ENCODE measurements at places on chromosomes 16 and 17.

DNA sequence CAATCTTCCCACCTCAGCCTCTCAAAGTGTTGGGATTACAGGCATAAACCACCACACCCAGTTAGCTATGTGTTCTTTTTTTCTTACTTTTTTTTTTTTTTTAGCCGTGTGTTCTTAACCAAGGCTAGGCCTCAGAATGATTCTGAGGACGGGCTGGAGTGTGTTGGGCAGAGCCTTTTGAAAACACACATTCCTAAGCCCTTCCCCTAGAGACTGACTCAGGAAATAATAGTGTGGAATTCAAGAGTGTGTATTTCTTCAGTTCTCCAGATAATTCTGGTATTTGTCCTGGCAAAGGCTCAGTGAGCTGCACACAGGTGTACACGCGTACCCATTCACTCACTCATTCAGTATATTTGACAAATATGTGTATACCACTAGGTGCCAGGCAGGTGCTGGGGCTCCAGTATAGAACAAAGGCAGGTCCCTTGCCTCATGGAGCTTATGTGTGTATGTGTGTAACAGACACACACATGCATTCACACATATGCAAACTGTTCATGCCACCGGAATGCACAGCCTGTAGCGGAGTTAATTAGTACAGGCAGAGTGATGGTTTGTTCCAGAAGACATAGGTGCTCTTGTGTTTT, 19.4 kb upstream of the NFATC3 start:
- H3K36me3 ChIP-seq = no peaks in the 10 kb centered on the region
- H3K4me1 ChIP-seq = no peaks in the 10 kb centered on the region
- no peak overlapping the region for H3K27ac ChIP-seq
- H3K27me3 ChIP-seq = no peaks in the 10 kb centered on the region
- no peak for DNase-seq

GRCh38 chr16:6828690-6829089, 504.0 kb upstream of the RBFOX1 start:
- H3K4me3 ChIP-seq = no peak overlapping the region
- H3K4me1 ChIP-seq = no peaks in the 10 kb centered on the region
- no peak for DNase-seq
- no peaks in the 10 kb centered on the region for H3K36me3 ChIP-seq
- H3K27me3 ChIP-seq = no peaks in the 10 kb centered on the region

DNA sequence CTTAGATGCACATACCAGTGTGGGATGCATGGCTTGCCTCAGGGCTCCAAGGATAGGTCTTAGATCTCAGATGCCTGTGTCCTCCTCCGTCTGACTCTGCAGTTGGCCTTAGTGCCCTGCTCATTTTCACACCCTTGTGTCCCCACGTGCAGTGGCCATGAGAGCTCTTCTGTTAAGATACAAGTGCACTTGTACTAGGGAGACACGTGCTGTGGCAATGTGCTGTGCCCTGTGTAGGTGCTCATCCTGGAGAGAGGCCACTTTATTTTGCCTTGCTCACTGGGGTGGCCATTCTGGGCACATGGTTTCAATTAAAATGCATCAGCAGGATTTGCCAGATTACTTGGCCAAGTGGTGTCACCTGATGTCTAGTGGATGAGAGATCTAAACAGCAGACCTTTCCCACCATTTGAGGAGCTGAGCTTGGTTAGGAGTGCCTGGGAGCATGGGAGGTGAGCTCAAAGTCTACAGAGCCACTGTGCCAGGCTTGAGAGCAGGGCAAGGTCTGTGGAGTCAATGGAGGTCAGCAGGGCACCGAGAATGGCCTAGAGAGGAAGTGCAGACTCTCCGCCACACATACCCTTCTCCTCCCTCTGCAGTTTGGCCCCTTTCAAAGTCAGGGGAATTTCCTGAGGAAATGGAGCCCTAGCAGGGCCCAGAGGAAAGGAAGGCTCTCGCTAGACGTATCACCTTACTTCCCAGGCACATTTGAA, 25.2 kb upstream of the SMPD3 start:
- DNase-seq = no peak
- no peak overlapping the region for H3K4me3 ChIP-seq
- H3K4me1 ChIP-seq = peaks cover 16% of the 10 kb centered on the region

DNA sequence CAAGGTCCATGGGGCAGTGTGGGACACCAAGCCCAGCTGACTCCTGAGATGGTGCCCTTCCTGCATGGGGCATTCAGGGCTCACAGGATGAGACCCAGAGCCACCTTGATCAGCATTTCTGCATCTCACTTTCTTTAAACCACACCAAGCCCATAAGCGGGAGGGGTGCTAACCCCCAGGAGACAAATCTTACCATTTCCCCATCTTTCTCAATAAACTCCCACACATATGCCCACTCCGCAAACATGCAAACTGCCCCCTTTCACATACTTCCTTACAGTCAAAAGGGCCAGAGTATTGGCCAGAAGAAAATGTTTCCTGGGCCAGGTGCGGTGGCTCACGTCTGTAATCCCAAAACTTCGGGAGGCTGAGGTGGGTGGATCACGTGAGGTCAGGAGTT, 3.7 kb upstream of the SLC39A11 start:
- no peaks in the 10 kb centered on the region for H3K36me3 ChIP-seq
- no peak overlapping the region for H3K4me3 ChIP-seq
- H3K27ac ChIP-seq = no peak overlapping the region
- DNase-seq = no peak
- H3K4me1 ChIP-seq = peaks cover 11% of the 10 kb centered on the region

GRCh38 chr16:10981697-10982216, 37.4 kb downstream of the CLEC16A start:
- 0 out of 2 replicates have a peak, but pooled peaks cover 3% of the 10 kb centered on the region for H3K36me3 ChIP-seq
- no peak overlapping the region for H3K27ac ChIP-seq
- H3K4me3 ChIP-seq = no peak overlapping the region
- no peaks in the 10 kb centered on the region for H3K4me1 ChIP-seq
- DNase-seq = peak; percentile 33

DNA sequence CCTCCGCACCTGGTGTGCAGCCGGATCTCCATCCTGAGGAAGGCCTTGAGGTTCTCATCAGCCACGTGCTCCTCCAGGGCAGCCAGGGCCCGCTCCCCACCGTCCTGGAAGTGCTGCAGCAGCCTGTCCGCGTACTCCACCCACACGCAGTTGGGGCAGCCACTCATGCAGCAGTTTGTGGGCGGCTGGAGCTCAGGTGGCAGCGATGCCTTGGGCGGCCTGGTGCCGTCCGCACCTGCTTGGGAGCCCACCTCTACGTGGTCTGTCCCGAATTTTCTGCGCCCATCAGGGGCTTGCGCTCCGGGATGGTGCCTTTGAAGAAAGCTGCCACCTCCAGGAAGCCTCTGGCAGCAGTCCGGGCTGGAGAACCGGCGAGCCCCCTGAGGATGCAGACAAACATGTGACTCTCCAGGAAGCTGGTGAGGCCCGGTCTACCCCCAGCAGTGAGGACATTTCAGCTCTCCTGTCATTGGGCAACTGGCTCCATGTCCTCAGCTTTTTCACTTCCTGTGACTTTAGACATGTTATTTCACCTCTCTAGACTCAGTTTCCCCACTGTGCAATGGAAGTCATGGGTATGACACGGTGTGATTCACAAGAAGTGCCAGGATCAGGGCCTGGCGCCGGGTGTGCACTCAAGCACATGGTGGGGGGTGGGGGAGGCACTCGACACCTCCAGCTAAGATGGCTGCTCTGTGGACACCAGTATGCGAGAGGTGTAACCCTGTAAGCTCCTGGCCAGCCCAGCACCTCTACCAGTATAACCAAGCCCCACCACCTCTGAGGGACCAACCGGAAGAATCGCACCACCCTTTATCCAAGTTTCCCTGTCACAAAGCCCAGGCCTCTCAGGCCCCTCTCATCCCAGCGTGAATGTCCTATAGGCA, 957 bp downstream of the OXLD1 start:
- H3K36me3 ChIP-seq = peaks cover 14% of the 10 kb centered on the region
- peaks cover 35% of the 10 kb centered on the region for H3K4me1 ChIP-seq
- peak overlapping the region; percentile 93 for H3K4me3 ChIP-seq

GRCh38 chr17:79201119-79201518, 126.5 kb downstream of the ENGASE start:
- no peak overlapping the region for H3K27ac ChIP-seq
- H3K36me3 ChIP-seq = no peaks in the 10 kb centered on the region
- H3K27me3 ChIP-seq = peaks cover 88% of the 10 kb centered on the region
- no peak overlapping the region for H3K4me3 ChIP-seq
- H3K4me1 ChIP-seq = no peaks in the 10 kb centered on the region

- no peaks in the 10 kb centered on the region for H3K4me1 ChIP-seq
- no peak overlapping the region for H3K27ac ChIP-seq
- no peak overlapping the region for H3K4me3 ChIP-seq
- peaks cover 17% of the 10 kb centered on the region for H3K36me3 ChIP-seq
Observed at GRCh38 chr17:4049546-4049945, 85.3 kb upstream of the ATP2A3 start.

GRCh38 chr17:50764734-50765149, 2.6 kb downstream of the ANKRD40CL start:
- H3K27me3 ChIP-seq = no peaks in the 10 kb centered on the region
- DNase-seq = no peak
- H3K27ac ChIP-seq = no peak overlapping the region
- no peak overlapping the region for H3K4me3 ChIP-seq
- no peaks in the 10 kb centered on the region for H3K36me3 ChIP-seq

- no peak overlapping the region for H3K4me3 ChIP-seq
- 0 out of 2 replicates have a peak, but pooled peaks cover 5% of the 10 kb centered on the region for H3K4me1 ChIP-seq
- no peak overlapping the region for H3K27ac ChIP-seq
- H3K27me3 ChIP-seq = no peaks in the 10 kb centered on the region
- peak; percentile 71 for DNase-seq
Observed at GRCh38 chr16:84672276-84673202, 24.2 kb downstream of the KLHL36 start.

DNA sequence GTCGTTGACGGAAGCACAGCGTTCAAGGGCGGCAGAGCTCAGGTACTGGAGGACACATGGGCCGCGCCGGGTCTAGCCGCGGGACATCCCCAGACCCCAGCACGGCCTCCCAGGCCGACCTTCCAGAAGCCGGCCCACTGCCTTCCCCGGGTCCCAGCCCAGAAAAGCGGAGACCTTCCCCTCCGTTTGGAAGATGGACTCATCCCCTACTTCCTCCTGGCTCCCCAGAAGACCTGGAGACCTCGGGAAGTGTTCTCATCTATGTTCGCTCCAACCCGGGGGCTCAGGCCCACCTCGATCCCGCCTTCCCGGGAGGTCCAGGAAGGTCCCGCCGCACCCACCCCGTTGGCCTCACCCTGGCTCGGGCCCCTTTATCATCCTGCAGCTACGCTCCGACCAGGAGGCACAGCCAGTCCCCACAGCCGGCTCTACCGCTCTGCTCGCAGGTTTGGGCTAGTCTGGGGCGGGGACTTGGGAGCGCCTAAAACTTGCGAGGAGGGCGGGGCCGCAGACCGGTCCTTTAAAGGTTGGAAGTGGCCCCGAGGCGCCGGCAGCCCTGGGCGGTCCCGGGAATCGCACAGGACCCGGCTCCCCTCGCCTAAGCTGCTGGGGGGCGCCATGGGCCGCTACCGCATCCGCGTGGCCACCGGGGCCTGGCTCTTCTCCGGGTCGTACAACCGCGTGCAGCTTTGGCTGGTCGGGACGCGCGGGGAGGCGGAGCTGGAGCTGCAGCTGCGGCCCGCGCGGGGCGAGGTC, at the start of gene ALOX12:
ALOX12 (plus strand) TSS at position 550 of the 756 bp plus-strand sequence; CDS start at position 619, 69 bp downstream.
- no peaks in the 10 kb centered on the region for H3K4me1 ChIP-seq
- no peaks in the 10 kb centered on the region for H3K36me3 ChIP-seq
- no peaks in the 10 kb centered on the region for H3K27me3 ChIP-seq
- no peak within 1 kb of the TSS for H3K27ac ChIP-seq

All from PC-3 (cell line).